ENCODE measurements at places on chromosomes 1 and 21.

DNA sequence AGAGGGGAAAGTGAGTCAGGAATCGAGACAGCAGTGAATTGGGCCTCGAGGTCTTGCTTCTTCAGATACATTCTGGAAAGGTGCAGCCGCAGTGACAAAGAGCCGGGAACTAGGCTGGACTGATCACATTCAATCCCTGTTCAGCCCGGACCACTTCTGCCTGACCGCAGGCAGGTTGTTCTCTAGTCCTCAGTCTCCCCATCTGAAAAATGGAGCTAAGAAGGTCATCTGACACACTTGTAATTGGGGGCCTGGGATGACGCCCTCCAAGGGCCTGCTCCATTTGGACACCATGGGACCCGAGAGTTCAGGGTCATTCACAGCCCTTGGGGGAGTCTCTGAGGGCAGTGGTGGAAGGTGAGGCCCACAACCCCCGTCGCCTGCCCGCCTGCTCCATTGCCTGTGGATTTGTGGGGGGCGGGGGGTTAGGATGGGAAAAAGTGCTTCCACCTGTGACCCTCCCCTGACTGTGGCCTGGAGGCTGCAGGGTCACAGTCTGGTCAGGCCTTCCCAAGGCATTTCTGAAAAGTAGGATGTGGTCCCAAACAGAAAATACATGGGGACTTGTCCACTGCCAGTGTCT lies 87.9 kb upstream of the CSF3R start:
- DNase-seq, result no peak

DNA sequence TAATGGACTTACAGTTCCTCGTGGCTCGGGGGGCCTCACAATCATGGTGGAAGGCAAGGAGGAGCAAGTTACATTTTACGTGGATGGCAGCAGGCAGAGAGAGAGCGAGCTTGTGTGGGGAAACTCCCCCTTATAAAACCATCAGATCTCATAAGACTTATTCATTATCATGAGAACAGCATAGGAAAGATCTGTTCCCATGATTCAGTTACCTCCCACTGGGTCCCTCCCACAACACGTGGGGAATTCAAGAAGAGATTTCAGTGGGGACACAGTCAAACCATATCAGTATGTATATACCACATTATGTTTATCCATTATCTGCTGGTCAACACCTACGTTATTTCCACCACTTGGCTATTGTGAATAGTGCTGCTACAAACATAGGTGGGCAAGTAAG lies 352.3 kb upstream of the B3GALT2 start:
- DNase-seq, result no peak

DNA sequence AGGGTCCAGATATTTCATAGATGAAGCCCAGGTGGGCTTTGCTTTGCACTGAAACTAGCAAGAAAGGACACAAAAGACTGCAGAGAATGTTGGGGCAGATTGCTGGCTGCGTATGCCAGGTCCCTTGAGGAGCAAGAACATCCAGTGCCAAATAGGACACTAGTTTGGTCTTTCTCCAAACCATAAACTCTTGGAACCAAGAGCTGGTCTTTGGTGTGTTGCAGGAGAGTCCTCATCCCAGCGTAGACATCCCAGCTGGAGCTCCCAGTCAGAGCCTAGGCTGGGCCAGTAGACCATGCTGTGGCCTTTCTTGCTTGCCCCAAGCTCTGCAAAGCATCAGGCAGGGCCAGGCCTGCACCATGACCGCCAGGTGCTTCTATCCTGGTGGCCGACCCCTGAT lies 87.5 kb downstream of the ATP5PO start:
- no peak for DNase-seq

- no peak for DNase-seq
Observed at GRCh38 chr1:203101813-203102634, 16.2 kb upstream of the MYOG start.

DNA sequence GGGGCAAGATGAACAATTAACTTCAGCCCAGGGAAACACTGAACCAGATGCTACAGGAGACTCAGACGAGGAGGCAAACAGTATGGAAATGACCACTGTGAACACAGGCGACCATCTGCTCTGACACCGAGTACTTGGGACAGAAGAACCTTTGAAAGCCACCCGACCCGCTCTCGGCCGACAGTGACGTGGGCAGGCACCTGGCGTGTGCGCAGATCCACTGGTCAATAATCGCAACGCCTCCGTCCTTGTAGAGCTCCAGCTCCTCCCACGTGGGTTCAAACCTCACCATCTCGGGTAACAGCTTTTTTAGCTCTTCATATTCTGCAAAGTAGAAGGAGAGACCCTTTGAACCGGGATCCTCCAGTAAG lies 20.3 kb downstream of the POFUT2 start:
- DNase-seq, result peak; percentile 4

GRCh38 chr1:41242342-41243078 lies 404 bp upstream of the SCMH1 start:
- peak; percentile 60 for DNase-seq

DNA sequence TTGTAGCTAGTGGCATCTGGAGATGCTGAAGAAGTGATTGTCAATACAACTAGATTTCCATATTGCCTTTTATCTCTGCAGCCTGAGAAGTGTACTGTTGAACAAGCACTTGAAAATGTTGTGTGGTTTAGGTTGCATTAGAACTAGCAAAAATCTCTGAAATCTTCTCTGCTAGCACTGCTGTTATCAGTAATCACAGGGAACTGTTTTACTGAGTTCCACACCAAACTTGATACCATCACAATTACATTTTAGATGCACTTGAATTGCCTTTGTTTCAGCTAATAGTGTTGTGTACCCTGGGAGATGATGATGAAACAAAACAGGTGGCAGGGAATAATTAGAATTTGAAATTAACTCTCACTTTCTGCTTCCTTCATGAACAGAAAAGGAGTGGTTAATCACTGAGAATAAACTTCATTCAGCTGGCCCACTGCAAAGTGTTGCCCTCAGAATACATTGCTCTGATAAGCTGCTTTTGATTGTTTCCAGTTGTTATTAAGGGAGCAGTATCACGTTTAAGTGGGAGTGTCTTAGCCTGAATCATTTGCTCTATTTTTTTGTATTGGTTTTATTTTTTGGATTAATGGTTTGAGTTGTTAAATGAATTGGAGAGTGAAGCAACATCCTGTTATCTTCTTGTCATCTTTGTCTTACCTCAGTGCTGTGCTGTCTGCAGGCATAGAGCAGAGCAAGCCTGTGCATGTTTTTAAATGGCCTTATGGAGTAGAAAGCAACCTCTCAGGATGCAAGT lies 13.0 kb downstream of the FAM20B start:
- DNase-seq, result no peak

DNA sequence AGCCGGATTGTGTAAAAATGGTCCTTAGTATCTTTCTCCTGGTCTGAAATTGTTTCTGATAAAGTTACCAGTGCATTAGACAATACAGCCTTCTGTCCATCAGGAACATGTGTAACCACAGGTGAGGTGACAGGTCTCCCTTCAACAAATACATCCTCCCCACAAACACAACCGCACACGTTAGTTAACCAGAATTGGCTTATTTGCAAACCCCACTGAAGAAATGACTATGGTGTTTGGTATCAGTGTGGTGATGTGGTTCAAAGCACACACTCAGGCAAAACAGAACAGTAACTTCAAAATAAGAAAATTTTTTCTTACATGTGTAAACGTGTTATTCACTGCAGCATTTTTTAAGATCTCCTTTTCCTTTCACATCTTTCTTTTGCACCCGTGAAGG lies 517.2 kb upstream of the NR5A2 start:
- DNase-seq, result no peak

- DNase-seq, result no peak
Observed at GRCh38 chr1:218624052-218624451, 278.9 kb downstream of the TGFB2 start.

- no peak for DNase-seq
Observed at GRCh38 chr21:45335151-45335760, 47.6 kb upstream of the POFUT2 start.

- DNase-seq, result no peak
Observed at GRCh38 chr1:219875860-219876259, 52.5 kb downstream of the SLC30A10 start.

DNA sequence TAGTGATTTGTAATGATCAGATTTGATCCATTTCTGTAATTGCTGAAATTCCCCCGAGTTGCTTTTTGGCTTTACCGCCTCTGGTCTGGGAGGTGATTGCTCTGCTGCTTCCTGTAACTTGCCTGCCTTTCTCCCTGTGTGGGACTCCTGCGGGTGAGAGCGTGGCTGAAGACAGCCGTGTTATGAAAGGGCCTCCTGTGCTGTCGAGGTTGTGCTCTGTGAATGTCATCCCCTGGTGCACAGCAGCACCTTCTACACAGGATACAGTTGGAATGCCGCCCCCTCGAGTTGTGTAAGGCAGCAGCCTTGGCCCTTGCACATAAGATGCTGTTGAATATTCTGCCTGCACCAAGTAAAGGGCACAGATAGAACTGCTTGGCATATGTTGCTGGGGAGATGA lies 5.9 kb downstream of the SOD1 start:
- no peak for DNase-seq

DNA sequence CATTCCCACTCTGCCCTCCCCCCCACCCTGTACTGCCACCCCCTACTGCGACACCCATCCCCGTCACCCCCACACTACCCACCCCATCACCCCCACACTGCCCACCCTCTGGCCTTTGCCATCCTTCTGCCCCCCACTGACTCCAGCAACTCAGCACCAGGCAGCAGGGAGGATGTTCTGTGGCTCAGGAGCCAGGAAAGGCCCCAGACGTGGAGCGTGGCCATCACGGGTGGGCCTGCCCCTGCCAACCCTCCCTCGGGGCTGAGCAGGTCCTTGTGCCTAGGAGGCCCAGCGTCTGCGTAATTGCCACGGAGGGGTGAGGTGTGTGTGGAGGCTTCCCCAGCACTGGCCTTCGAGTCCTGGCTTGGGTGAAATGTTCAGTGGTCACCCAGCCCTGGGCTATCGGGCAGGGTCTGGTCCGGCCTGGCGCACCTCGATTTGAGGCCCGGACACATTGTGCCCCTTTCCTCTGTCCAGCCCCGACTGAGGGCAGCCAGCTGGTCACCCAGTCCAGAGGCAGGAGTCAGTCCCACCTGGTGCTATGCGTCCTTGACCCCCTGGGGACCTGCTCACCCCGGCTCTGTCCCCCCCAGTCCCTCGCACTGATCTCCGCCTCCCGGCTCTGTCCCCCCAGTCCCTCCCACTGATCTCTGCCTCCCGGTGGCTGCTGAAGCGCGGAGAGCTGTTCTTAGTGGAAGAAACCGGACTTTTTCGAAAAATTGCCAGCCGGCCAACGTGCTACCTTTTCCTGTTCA lies 23.0 kb downstream of the ARHGEF16 start:
- no peak for DNase-seq

DNA sequence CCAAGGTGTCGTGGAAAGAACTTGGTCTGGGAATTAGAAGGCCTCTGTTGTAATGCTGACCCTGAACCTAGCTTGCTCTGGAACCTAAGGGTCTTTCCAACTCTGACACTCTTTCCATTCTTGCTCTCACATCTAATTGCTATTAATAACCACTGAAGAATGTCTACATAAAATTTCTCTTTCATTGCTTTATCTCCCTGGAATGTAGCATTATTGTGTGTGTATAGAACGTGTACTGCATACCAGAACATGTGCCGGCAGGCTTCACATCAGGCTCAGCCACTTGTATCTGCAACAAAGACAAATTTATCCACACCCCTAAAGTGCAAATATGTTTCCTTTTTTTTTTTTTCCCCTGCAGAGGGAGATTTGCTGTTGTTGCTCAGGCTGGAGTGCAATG lies 13.9 kb upstream of the LAX1 start:
- DNase-seq, result no peak

DNA sequence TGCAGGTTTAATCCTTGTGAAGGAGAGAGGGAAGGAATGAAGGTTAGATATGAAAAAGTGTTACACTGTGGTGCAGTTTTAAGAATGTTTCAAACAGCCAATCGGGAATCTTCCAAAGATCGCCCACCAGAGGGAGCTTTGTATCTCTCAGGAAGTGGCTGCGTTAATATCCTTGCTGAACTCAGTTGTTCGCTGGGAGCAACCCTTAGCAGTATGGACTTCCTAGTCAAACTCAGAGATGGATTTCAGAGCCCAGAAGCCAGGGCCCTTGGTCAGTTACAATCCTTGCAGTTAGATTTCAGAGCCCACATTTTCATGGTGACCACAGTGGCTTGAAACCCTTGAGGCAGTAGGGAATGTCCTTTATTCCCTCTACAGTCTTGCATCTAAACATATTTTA lies 136.2 kb downstream of the NTNG1 start:
- no peak for DNase-seq

- no peak for DNase-seq
Observed at GRCh38 chr1:86825319-86825718, 88.6 kb downstream of the SELENOF start.

DNA sequence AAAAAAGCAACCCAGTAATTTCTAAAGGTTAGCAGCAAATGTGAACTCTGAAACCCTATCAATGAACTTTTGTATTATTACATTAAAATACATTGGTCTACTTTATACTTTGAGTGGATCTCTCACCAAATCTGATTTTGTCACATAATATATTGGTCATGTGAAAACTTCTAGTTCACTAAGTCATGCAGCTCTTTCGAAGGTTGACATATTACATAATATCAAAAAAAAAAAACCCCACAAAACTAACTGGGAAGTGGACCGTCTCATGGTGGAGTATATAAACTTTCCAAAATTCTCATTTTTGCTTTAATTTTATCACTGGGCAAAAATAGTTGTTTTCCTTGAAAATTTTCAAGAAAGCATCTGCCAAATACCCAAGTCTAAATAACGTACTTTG lies 50.4 kb downstream of the GATAD2B start:
- DNase-seq, result no peak

DNA sequence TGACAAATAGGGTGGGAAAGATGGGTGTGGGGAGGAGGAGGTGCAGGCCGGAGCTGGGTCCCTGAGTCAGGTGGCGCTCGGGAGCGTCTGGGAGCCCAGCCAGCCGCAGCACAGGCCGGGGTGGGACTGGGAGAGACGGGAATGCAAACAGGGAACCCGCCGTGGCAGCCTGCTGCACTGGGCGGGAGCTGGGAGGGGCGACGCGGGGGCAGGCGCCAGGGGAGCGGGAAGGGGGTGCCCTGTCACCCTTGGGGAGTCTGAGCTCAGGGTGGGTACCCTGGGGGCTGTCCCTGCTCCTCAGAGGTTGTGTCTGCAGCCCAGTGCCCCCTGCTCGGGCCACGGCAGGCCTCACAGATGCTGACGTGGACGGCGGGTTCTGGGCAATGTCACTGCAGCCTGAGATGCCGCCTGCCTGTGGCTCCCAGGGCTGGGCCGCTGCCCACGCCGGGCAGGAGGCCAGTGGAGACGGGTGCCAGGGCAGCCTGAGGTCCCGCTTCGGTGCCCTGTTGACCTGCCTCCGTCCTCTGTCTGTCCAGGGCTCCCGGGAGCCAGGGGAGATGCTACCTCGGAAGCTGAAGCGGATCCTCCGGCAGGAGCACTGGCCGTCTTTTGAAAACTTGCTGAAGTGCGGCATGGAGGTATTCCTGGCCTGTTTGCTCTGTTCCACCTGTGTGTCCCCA lies 16.6 kb upstream of the LRRC3 start:
- DNase-seq, result no peak

DNA sequence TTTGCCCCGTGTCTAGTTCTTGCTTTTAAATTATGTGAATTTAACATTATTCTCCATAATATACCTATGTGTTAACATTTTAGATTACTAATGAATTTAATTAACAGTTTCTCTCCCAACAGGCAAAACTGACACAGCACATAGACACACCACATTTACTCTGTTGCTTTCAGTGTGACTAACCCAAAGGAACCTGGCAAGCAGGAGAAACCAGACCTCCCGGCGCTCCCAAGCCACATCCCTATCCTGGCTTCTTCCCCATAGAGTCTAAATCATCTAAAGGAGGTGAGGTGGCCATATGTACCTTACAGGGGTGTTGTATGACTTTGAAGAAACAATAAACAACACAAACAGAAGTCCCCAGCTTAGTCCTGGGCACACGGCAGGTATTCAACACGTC lies 69.2 kb downstream of the CAPZB start:
- DNase-seq, result no peak

GRCh38 chr1:48003741-48004531 lies 6.8 kb upstream of the TRABD2B start:
- no peak for DNase-seq
